ENCODE measurements at places on chromosomes 5 and 9.

DNA sequence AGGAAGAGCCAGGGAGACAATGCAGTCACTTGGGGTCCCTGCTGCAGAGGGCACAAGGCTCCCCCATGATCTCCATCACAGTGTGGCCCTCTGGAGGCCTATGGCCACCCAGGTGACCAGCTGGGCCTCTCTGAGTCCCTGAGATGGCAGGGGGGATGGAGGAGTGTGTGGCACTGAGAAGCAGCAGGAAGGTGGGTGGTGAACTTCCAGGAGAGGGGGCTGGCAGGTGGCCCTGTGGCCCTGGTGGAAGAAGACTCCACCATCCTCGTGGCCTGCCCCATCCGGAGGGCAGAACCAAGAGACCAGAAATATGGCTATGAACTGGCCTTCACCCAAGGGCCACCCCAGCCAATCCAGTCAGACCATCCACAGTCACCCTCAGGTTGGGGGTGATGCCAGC lies 31.7 kb upstream of the AFAP1L1 start:
- DNase-seq: no peak

GRCh38 chr9:13502484-13502883 lies 223.0 kb upstream of the MPDZ start:
- DNase-seq: no peak

DNA sequence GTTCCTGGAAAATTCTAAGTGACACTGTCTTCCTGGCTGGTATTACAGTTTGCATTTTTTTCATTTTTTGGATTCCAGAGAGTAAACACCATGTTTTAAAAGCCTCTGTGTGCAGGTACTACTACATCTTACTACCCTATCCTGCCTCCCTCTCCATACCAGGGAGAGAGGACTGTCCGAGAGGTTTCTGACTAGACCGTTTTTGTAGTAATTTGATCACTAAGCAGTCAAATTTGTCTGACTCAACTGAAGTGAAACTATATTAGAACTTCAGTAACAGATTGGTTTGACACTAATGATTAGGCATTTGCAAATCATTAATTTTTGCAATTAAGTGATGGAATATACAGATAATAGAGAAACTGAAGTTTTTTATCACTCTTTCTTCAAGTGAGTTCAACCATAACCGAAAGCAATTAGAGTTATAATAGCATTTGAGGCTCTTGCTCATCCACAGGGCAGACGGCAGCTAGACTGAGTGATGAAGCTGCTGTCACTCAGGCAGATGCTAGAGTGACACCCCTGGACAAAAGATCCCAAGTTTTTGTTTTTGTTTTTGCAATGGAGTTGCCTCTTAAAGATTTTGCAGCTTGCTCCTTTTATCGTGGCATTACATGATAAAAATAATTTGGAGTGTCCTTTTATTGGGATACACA lies 44.3 kb downstream of the SMARCA2 start:
- no peak for DNase-seq

DNA sequence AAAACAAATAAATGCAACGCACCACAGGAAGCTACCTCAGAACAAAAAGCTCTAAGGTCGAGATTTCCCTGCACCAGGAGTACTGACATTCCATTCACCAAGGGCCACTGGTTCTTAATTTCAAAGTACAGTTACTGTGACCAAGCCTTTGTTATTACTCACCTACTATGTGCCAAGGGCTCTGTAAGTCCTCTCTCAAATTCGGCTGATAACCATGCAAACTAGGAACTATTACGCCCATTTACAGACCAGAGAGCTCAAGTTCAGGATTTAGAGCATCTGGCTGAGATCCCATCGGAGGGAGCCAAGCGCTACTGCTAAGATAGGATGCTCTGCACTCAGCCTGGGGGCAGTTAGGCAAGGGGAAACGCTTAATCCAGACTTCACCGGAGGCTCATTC lies 5.6 kb downstream of the MYO10 start:
- DNase-seq: no peak

- DNase-seq: peak; percentile 18
Observed at GRCh38 chr5:133627180-133627579, 14.8 kb upstream of the FSTL4 start.

GRCh38 chr9:137028263-137029057 lies 423 bp upstream of the ABCA2 start:
- DNase-seq: peak; percentile 80

DNA sequence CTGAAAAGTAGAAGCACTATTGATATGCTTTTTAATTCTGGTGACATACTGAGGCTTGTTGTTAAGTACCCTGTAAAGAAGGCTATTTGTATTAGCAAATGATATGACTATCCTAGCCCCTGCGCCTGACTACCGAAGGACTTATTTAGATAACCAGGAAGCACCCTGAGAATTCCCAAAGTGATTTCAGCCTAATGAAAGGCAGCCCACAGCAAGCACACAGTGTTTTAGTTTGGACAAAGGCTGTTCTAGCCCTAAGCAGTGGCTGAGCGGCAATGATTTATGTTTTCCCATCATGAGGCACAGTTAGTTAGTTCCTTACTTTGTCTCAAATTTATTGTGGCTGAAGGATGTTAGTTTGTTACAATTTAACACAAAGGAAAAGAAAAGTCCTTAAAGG lies 235.3 kb downstream of the KCTD16 start:
- no peak for DNase-seq

Measured in stimulated activated CD4-positive, alpha-beta T cell treated with anti-CD3 and anti-CD28 coated beads, Interleukin-15, amount 100 ng/mL, for 24 hours (primary cell).